Activated T-cell treated with anti-CD3 and anti-CD28 coated beads, Interleukin-2, amount 50 U/mL, for 72 hours (primary cell): ENCODE measurements at places on chromosomes 12 and 14. TPM values are rescaled to one million over a fixed set of nuclear protein-coding genes. Genes with fewer than 3 reads are reported as not detected.
A peak's percentile ranks its signal among the peaks of the same experiment; 100 is the strongest.

- H3K36me3 ChIP-seq = peaks cover 26% of the 10 kb centered on the region
- DNase-seq = no peak
- peak overlapping the region; percentile 96 for H3K27ac ChIP-seq
- H3K4me3 ChIP-seq = peak overlapping the region; percentile 86
- H3K4me1 ChIP-seq = peaks cover 45% of the 10 kb centered on the region
- no peaks in the 10 kb centered on the region for H3K27me3 ChIP-seq
Measured at GRCh38 chr12:21509768-21510167, 8.2 kb downstream of the GOLT1B start.

- H3K4me1 ChIP-seq = peaks cover 22% of the 10 kb centered on the region
- H3K27ac ChIP-seq = no peak overlapping the region
- DNase-seq = no peak
- peaks cover 40% of the 10 kb centered on the region for H3K27me3 ChIP-seq
Measured at GRCh38 chr14:94398182-94398479, 9.7 kb upstream of the SERPINA1 start.

Gene PTGER2
- total RNA-seq = 9.6 TPM

GRCh38 chr12:79597910-79598309, 92.9 kb downstream of the PAWR start:
- H3K4me1 ChIP-seq = no peaks in the 10 kb centered on the region
- no peak overlapping the region for H3K27ac ChIP-seq
- no peak overlapping the region for H3K4me3 ChIP-seq
- no peaks in the 10 kb centered on the region for H3K36me3 ChIP-seq
- H3K27me3 ChIP-seq = no peaks in the 10 kb centered on the region

DNA sequence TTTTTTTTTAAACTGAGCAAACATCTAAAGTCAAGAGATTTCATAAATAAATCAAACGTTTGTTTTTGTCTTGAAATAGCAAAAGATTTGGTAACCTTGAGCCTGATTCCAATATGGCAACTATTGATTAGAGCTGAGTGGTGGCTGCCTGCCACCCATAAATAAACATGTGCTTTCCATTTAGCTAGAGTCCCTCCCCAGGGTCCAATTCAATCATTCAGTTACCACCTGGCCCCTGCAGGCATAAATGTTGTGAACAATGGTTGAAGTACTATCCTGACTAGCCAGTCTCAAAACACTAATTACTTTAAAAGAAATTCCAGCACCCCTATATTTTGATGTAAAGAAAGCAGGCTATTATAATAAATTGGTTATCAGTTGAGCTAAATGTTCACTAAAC, 129.7 kb upstream of the GRIP1 start:
- no peaks in the 10 kb centered on the region for H3K27me3 ChIP-seq
- no peak overlapping the region for H3K4me3 ChIP-seq
- H3K27ac ChIP-seq = no peak overlapping the region
- no peaks in the 10 kb centered on the region for H3K36me3 ChIP-seq
- peaks cover 6% of the 10 kb centered on the region for H3K4me1 ChIP-seq
- DNase-seq = no peak

DNA sequence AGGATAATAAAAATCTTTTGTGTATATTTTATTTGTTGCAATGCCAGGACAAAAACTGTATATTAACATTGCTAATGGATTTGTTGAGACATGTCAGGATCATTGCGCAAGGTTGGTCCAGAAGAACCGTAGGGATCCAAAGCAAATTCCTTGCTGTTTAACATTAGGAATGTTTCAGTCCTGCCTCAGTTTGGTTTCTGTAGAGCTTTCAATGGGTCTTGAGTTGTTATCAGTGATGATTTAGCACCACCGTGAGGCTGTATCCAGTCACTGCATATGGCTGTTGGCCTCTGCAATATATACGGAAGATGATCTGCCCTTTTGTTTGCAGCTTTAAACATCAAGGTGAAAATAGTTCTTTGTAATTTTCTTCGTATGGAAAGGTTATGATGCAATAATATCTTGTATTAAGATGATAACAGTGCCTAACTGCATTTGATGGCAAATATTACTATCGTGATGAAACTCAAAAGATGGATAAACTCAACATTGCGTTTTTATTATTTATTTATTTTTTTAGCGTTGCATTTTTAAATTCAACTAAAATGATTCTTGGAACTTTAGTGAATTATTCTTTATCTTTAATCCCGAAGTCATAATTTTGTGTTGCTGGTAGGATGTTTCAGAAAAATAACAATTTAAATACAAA, 231.2 kb downstream of the AKAP6 start:
- no peak overlapping the region for H3K4me3 ChIP-seq
- no peaks in the 10 kb centered on the region for H3K4me1 ChIP-seq
- DNase-seq = peak; percentile 40

DNA sequence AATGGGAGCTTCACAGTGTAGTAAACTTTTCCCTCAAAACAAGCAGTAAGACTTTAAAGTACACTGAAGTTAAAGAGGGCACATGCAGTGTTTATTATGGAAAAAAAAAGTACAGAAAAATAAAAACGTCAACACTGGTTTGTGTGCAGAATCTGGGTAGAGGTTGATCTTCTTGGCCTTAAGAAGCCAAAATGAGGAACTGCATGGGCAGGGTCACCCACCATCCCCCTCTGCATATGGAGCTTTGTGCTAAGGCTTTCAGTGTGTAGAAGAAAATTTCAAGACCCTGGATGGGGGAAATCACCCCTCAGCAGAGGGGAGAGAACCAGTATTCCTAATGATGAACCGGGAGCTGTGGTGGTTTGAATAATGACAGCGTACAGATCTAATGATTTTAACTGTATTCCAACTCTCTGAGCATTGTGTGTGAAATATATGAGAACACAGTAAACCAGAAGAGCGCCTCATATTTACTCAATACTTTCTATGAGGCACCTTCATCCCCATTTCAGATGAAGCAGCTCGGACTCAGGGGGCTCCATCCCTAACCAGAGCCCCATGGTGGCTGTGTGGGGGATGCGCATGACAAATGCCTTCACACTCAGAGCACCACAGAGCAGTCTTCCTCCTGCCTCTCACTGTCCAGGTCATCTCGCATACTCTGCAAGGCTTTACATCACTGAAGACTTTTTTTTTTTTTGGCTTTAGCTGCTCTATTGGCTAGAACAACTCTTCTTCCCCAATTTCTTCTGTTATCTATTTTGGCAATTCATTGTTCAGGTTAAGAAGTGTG, 33.4 kb downstream of the ACADS start:
- DNase-seq = no peak
- H3K27me3 ChIP-seq = no peaks in the 10 kb centered on the region
- peaks cover 3% of the 10 kb centered on the region for H3K36me3 ChIP-seq
- H3K4me3 ChIP-seq = no peak overlapping the region
- H3K4me1 ChIP-seq = peaks cover 15% of the 10 kb centered on the region

DNA sequence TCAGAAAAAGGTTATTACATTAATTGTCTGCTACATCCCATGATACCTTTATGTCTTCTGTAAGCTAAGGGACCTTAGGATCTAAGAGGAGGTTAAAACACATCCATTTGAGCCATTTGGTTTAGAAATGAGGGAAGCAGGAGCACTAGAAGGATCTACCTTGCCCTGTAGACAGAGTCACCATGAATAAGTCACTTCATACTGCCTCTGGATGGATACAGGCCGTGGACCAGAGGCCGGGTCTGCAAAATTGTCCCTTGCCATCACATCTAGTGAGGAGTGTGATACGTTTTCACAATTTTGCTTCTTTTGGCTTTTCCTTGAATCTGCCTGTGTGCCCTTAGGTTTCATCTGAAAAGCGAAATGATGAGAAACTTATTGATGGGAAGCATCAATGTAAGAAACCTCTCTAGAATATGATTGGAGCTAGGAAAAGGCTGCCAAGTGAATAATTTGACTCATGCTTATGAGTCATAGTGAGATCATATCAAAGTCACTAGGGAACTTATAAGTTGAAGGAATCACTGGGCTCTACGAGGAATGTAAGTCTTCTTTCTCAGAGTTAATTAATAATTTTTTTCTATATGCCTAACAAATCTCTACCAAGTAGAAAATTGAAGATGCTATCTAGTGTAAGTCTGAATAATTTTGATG, 10.8 kb downstream of the GLRX5 start:
- peaks cover 2% of the 10 kb centered on the region for H3K36me3 ChIP-seq
- peaks cover 31% of the 10 kb centered on the region for H3K4me1 ChIP-seq
- no peak for DNase-seq
- H3K4me3 ChIP-seq = no peak overlapping the region
- peak overlapping the region; percentile 70 for H3K27ac ChIP-seq

GRCh38 chr12:66152732-66153131, 17.1 kb downstream of the TMBIM4 start:
- no peak for DNase-seq
- peaks cover 2% of the 10 kb centered on the region for H3K36me3 ChIP-seq
- H3K4me3 ChIP-seq = no peak overlapping the region
- H3K27ac ChIP-seq = no peak overlapping the region
